ENCODE measurements at places on chromosomes 3 and 15. TPM values are rescaled to one million over a fixed set of nuclear protein-coding genes. Genes with fewer than 3 reads are reported as not detected.
A peak's percentile ranks its signal among the peaks of the same experiment; 100 is the strongest.

DNA sequence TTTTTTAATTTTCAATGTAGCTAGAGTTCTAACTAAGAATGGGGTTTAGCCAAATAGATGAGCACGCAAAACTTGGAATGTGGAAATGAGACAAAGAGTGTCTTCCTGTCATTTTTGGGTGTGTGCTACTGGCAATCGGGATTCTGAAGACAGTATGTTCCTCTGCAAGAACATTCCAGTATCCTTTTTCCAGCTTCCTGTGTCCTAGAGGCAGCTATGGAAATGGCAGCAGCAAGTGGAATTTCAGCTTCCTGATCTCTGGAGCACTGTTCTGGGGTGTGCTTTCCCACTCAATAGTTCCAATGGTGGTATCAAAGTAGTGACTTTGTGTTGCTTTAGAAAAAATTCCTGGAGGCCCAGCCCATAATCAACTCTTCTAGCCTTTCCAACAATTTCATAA lies 642.9 kb upstream of the KCNMB2 start:
- no peak for DNase-seq
- H3K4me3 ChIP-seq: no peak overlapping the region
- H3K27me3 ChIP-seq: no peaks in the 10 kb centered on the region
- H3K4me1 ChIP-seq: no peaks in the 10 kb centered on the region

- DNase-seq: no peak
- no peak overlapping the region for H3K27ac ChIP-seq
- H3K4me1 ChIP-seq: no peaks in the 10 kb centered on the region
- H3K4me3 ChIP-seq: no peak overlapping the region
- H3K36me3 ChIP-seq: no peaks in the 10 kb centered on the region
Measured at GRCh38 chr3:15679306-15679705, 77.8 kb downstream of the BTD start.

GRCh38 chr3:151558661-151559060 lies 97.8 kb upstream of the IGSF10 start:
- H3K27ac ChIP-seq: no peak overlapping the region
- H3K27me3 ChIP-seq: no peaks in the 10 kb centered on the region

DNA sequence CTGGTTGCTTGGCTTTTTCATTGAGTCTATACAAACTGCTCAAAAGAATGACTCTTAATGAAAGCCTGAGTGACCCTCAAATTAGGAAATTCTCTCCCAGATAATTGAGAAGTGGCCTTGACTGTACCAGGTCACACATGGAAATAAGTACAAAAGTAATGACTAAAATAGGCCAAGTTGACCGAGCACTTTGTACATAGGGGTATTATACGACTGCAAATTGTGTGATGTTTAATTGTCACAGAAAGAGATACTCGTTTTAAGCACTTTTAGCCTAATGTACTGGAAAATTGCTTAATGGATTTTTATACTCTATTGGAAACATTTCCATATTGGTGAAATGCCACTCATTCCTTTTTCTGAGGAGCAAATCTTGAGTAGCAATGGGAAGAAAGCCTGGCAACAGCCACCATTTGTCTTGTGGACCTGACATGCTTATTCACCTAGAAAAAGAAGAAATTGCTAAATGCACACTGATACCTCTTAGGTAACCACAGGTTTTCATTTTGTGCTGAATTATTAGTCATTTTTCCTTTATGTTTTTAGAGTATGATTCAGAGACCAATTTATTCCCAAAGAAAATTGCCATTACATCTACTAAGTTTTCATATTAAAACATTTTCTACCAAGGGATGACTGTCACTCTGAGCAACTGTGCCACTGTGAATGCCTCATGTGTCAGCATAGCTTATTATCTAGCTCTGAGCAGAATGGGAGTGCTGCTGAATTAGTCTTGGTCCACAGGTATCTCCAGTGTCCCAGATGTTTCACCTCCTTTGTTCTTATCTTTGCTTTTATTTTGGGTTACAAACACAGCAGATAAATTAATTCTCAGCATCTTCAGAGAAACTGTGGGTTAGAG lies 8.9 kb upstream of the PXK start:
- no peak for DNase-seq
- no peak overlapping the region for H3K27ac ChIP-seq
- no peak overlapping the region for H3K4me3 ChIP-seq
- H3K27me3 ChIP-seq: peaks cover 1% of the 10 kb centered on the region
- no peaks in the 10 kb centered on the region for H3K36me3 ChIP-seq
- no peaks in the 10 kb centered on the region for H3K4me1 ChIP-seq

- H3K27me3 ChIP-seq: no peaks in the 10 kb centered on the region
Measured at GRCh38 chr3:70177881-70178645, 134.4 kb downstream of the MDFIC2 start.

- no peak overlapping the region for H3K4me3 ChIP-seq
- no peaks in the 10 kb centered on the region for H3K36me3 ChIP-seq
- no peaks in the 10 kb centered on the region for H3K27me3 ChIP-seq
- H3K4me1 ChIP-seq: no peaks in the 10 kb centered on the region
- no peak for DNase-seq
Measured at GRCh38 chr3:56929809-56930615, 128.3 kb upstream of the ARHGEF3 start.

- H3K4me3 ChIP-seq: no peak overlapping the region
- H3K4me1 ChIP-seq: no peaks in the 10 kb centered on the region
- no peaks in the 10 kb centered on the region for H3K36me3 ChIP-seq
- no peaks in the 10 kb centered on the region for H3K27me3 ChIP-seq
Measured at GRCh38 chr3:130014526-130014925, 40.0 kb downstream of the TRH start.

- no peak overlapping the region for H3K27ac ChIP-seq
- no peak for DNase-seq
- peaks cover 4% of the 10 kb centered on the region for H3K4me1 ChIP-seq
- peaks cover 9% of the 10 kb centered on the region for H3K27me3 ChIP-seq
- no peak overlapping the region for H3K4me3 ChIP-seq
Measured at GRCh38 chr15:72604794-72605193, 49.7 kb upstream of the GOLGA6B start.

DNA sequence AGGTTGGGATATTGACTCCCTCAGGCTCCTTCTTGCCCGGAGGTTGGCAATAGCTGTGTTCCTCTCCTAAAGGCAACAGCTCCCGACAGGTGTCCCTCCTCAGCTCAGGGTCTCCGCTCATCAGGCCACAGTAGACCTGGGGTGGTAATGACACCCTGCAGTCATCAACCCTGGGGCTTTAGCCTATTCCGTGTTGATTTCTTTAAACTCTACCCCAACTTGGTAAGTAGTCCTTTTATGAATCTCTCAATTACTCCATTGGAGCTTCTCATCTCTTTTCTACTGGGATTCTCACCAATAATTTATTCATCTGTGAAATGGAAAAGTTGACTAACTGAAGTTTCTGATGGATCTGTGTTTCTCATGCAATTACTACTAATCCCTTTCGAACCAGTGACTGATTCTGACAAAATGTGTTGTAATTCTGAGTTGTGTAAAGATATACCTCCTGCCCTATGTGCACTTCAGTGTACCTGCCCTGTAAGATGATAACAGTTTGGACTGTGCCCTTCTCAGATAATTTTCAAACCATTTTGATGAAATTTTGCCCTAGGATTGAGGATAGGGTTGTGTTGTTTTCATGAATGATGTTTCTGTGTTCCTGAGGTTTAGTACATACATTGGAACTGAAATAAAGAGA lies 89.7 kb downstream of the RPL39L start:
- no peak overlapping the region for H3K4me3 ChIP-seq
- peaks cover 2% of the 10 kb centered on the region for H3K27me3 ChIP-seq
- peaks cover 35% of the 10 kb centered on the region for H3K36me3 ChIP-seq
- no peak for DNase-seq

- H3K27ac ChIP-seq: no peak overlapping the region
- DNase-seq: peak; percentile 95
- H3K36me3 ChIP-seq: no peaks in the 10 kb centered on the region
Measured at GRCh38 chr15:51192521-51193280, 98.0 kb upstream of the TNFAIP8L3 start.

DNA sequence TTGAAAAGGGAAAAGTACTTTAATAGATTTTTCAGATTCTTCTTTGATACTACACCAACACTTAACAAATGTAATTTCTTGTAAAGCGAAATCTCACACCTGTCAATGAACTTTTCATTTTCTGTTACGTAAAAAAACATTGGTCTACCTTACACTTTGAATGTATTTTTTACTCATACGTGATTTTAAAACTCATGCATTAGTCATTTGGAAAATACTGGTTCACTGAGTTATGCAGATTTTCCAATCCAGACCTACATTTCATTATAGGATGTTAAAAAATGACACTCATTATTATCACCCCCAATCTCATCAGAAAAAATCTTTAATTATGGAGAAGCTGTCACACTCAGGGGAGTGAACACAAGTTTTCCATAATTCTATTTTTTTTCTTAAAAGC lies 14.7 kb downstream of the VPS39 start:
- no peak overlapping the region for H3K27ac ChIP-seq
- H3K36me3 ChIP-seq: peaks cover 5% of the 10 kb centered on the region
- DNase-seq: no peak
- no peak overlapping the region for H3K4me3 ChIP-seq
- H3K4me1 ChIP-seq: no peaks in the 10 kb centered on the region

GRCh38 chr15:67340630-67341029 lies 86.0 kb downstream of the IQCH start:
- H3K27ac ChIP-seq: no peak overlapping the region
- DNase-seq: no peak
- H3K4me3 ChIP-seq: no peak overlapping the region
- peaks cover 14% of the 10 kb centered on the region for H3K36me3 ChIP-seq
- no peaks in the 10 kb centered on the region for H3K27me3 ChIP-seq
- H3K4me1 ChIP-seq: no peaks in the 10 kb centered on the region

DNA sequence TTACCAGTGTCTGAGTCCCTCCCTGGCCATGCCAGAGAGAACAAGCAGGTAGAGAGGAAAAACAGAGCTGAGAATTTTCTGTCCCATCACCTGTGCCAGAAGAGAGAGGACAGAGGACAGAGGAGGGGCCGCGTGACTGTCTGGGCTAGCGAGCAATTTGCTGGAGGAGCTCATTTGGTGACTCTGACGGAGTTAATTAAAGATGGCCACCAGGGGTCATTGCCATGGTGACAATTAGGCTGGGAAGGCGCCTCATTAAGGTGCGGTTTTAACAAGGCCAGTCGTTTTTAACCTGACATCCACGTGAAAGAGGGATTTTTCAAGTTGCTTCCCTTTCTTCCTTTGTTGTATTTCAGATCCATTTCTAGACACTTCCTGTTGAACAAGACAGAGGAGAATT lies 72.4 kb downstream of the RHCG start:
- no peak overlapping the region for H3K27ac ChIP-seq
- H3K4me3 ChIP-seq: no peak overlapping the region
- DNase-seq: no peak
- peaks cover 16% of the 10 kb centered on the region for H3K27me3 ChIP-seq

DNA sequence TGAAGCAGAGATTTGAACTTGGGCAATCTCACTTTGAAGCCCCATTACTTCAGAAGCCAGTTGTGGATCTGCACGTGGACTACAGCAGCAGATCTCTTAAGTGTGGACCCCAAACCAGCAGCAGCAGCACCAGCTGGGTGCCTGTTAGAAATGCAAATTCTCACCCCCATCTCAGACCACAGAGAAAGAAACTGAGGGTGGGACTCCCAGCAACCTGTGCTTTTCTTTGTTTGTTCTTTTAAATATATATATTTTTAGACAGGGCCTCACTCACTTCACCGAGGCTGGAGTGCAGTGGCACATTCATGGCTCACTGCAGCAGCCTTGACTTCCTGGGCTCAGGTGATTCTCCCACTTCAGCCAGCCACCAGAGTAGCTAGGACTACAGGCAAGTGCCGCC lies 53.2 kb downstream of the SLTM start:
- H3K27ac ChIP-seq: no peak overlapping the region
- H3K27me3 ChIP-seq: peaks cover 1% of the 10 kb centered on the region
- H3K36me3 ChIP-seq: peaks cover 5% of the 10 kb centered on the region
- H3K4me1 ChIP-seq: no peaks in the 10 kb centered on the region
- DNase-seq: no peak

DNA sequence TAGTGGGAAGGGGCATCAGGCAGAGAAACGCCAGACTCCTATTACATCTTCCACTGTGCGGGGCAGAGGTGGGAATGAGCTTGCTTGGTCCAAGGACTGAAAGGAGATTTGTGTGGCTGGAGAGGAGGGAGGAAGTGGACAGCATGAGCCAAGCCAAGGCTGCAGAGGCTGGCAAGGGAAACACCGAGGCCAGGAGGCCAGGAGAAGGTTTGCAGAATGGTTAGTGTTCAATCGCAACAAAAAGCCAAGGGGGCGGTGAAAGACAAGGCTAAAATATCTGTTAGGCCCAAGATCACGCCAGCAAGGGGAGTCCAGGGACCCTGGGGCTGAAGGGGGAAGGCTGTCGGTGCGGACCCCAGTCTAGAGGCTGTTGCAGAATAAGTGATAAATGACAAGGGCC lies 75.8 kb downstream of the CPN2 start:
- peaks cover 19% of the 10 kb centered on the region for H3K4me1 ChIP-seq
- H3K27me3 ChIP-seq: peaks cover 8% of the 10 kb centered on the region
- H3K27ac ChIP-seq: peak overlapping the region; percentile 49
- DNase-seq: peak; percentile 40

DNA sequence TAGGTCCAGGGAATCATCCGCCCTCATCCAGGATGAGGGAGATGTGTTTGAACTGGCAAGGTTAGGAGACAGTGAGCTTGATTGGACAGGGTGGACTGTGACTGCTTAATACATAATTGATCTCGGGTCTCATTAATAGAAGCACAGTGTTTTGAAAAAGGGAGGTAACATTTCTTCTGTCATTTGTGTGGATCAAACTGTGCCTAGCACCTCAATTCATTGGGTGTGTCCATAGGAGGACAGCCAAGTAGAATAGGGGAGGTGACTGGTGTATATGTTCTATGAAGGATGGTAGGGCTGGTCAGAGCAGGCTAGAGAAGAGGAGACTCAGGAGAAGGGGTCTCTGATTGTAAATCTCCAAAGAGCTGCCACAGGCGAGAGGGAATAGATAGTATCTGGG lies 2.8 kb upstream of the INSYN1 start:
- H3K36me3 ChIP-seq: no peaks in the 10 kb centered on the region
- H3K27ac ChIP-seq: no peak overlapping the region
- no peak for DNase-seq
- H3K27me3 ChIP-seq: peaks cover 7% of the 10 kb centered on the region
- no peak overlapping the region for H3K4me3 ChIP-seq

DNA sequence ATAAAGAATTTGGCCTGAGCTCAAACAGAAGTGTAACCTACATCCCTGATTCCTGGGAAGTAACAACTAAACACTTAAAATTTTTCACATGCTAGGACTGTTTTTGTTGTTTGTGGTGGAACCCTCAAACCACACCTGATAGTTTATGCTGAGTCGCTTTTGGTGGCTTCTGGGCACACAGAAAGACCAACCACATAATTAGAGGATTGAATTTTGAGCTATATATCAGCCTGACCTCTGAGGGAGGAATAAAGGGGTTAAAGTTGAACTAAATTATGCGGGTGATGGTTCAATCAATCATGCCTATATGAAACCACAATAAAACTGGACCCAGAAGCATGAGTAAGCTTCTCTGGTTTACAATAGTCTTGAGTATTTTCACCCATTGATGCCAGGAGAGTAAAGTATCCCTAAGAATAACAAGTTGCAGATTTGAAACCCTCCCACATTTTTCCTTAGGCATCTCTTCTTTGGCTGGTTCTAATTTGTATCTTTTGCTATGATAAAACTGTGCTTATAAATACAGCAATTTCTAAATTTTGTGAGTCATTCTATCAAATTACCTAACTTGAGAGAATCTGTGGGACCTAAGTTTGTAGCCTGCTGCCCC lies 1304.5 kb upstream of the GBE1 start:
- DNase-seq: no peak
- H3K4me3 ChIP-seq: no peak overlapping the region
- H3K4me1 ChIP-seq: no peaks in the 10 kb centered on the region
- H3K27ac ChIP-seq: no peak overlapping the region

ZCWPW2 gene
- 0.49 TPM for total RNA-seq

CPN2 gene
- total RNA-seq: not detected

CCR1 gene
- not detected for total RNA-seq

PLA2G4D gene
- not detected for total RNA-seq

FBXW12 gene
- total RNA-seq: 0.66 TPM

OR5K2 gene
- total RNA-seq: not detected

PPP1R2 gene
- total RNA-seq: 29.7 TPM

All from glutamatergic neuron (in vitro differentiated cells).